Mucosa of gallbladder (tissue), 1 donor: ENCODE measurements at places on chromosomes 7 and 10. TPM values are rescaled to one million over a fixed set of nuclear protein-coding genes. Genes with fewer than 3 reads are reported as not detected.
A peak's percentile ranks its signal among the peaks of the same experiment; 100 is the strongest.

DNA sequence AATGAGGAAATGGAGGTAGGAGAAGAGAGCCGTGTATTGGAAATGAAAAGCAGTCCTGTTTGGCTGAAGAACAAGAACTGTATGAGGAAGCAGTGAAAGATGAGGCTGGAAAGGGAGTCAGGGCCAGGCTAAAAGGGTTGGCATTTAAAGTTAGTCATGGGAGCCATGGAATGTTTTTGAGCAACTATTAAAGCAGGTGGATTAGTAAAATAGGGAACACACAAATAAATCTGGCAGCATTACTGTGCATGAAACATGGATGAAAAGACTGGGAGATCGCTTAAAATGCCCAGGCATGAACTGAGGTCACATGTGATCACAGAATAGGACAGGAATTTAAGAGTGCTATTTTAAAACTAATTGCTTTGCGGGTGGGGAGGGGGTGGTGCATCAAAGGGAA, 1.4 kb upstream of the IFRD1 start:
- no peak for DNase-seq

GRCh38 chr10:3107426-3107961, 40.1 kb downstream of the PFKP start:
- DNase-seq, result peak; percentile 58

GRCh38 chr7:37247861-37248260, 200.8 kb downstream of the ELMO1 start:
- no peak for DNase-seq

The NPC1L1 gene
- total RNA-seq, result 61.3 TPM

DNA sequence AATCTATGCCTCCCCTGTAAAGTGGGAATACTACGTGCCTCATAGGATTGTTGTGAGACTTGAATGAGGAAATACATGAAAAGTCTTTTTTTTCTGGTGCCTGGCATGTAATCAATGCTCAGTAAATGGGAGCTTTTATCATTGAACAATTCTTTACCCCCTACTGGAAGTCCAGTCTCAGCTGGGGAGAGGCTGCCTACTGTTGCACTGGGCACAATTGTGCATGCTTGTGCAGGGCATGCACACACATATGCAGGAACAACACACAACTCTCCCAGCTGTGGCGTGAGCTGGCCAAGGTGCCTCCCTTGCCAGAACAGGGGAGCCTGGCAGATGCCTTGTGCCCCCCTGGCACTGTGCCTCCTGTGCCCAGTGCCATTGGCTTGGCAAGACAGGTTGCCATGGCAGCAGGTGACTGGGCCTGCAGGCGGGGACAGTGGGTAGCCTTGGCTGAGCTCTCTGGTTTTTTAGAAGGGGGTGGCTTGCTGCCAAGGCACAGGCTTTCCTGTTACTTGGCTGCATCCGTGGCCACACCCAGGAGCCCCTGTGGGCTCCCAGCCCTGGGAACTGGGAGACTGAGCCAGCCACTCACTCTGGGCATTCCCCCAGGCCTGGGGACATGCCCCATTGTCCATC, 16.1 kb upstream of the PALD1 start:
- DNase-seq, result no peak

- DNase-seq, result no peak
Measured at GRCh38 chr10:9762966-9763656, 1254.6 kb upstream of the CELF2 start.

DNA sequence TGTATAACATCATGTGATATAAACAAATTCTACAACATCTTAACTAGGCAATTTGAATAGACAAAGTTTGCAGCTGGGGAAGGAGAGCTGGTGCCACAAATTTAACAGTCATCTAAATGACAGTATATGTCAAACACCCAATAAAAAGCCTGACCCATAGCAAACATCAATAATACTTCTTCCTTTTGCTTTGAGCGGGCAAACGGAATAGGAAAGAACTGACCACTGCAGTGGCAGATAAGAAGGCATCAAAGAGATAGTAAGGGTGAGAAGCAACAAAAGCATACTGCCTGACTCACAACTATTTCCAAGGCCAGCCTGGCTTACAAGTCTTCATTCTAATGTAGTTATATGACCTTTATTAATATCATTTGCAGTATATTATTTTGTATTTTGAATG, 99.9 kb downstream of the LRRN3 start:
- no peak for DNase-seq

GRCh38 chr10:29681676-29682448, 47.1 kb upstream of the SVIL start:
- no peak for DNase-seq

- DNase-seq, result no peak
Measured at GRCh38 chr10:47268696-47269095, 31.3 kb upstream of the GDF10 start.

The MEOX2 gene
- total RNA-seq, result 2.4 TPM

The C10orf90 gene
- 0.20 TPM for total RNA-seq

The NKX1-2 gene
- 0.09 TPM for total RNA-seq

DNA sequence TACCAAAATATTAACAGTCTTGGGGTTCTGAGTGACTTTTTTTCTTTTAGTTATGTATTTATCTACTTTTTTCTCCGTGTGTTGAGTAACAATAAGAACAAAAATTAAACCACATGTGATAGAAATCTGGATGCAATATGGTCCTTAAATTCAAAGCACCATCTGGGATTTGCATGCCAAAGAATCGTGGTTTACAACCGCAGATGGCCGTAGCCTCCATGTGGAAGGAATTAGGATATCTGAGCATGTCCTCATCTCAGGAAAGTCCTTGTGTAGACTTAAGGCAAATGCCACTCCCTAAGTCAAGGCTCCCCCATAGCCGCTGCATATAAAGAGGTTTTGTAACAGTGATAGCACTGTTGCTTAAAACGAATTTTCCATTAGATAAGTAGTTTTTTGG, 304.0 kb downstream of the ZEB1 start:
- DNase-seq, result no peak

DNA sequence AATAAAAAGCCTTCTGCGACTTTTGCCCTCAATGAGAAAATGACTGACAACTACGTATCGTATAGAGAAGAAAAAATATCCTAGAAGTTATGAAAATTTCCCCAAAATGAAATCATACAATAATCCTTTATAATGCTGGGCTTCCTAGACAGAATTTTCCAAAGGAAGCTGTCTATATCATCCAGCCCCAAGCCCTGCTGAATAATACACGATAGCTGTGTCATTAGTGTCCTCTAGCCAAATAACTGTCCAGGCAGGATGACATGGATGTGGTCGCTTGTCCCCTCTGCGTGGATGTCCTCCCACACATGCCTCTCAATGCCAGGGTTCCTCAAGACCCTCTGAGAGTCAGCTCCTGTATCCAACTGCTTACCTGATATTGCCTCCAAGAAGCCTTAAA, 61.7 kb upstream of the ECHDC3 start:
- DNase-seq, result no peak

DNA sequence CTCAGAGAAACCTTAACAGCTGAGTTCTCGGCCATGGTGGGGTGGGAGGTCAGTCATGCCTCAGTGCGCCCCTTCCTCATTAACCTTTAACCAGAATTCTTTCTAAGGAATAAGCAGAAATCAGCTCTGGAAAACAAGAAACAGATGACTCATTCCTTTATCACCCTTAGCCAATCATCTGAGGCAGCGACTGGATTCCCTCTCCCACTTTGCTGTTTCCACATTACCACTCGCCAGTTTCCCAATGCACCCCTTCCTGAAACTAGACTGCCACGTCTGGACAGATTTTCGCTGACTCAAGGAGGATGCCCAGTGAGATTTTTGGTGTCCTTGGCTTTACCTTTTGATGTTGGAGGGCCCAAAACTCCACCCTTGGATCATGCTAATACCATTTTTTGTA, 223.8 kb downstream of the PLXDC2 start:
- DNase-seq, result no peak

- DNase-seq, result no peak
Measured at GRCh38 chr10:28910956-28911355, 233.6 kb downstream of the BAMBI start.

The PON3 gene
- 14.0 TPM for total RNA-seq
